ENCODE measurements at places on chromosomes 1 and 21. TPM values are rescaled to one million over a fixed set of nuclear protein-coding genes. Genes with fewer than 3 reads are reported as not detected.

SAMSN1 gene
- 3.2 TPM for total RNA-seq

LCE1A gene
- total RNA-seq = not detected

RIMS3 gene
- total RNA-seq = 6.9 TPM

DNAJC6 gene
- total RNA-seq = 9.6 TPM

FAM167B gene
- total RNA-seq = 3.4 TPM

PTGFRN gene
- 74.4 TPM for total RNA-seq

KCNQ4 gene
- total RNA-seq = 13.0 TPM

CFAP45 gene
- total RNA-seq = not detected
